ENCODE measurements at places on chromosomes 4 and X.

- no peak for DNase-seq
These were observed 54.1 kb downstream of the PHF8 start for GRCh38 chrX:53990171-53990570.

- DNase-seq = no peak
These were observed at the start of gene STAP1 for GRCh38 chr4:67558493-67558892. Gene STAP1, plus strand, starts transcription at chr4:67558727. Its CDS starts 83 bp downstream, at chr4:67558810.

DNA sequence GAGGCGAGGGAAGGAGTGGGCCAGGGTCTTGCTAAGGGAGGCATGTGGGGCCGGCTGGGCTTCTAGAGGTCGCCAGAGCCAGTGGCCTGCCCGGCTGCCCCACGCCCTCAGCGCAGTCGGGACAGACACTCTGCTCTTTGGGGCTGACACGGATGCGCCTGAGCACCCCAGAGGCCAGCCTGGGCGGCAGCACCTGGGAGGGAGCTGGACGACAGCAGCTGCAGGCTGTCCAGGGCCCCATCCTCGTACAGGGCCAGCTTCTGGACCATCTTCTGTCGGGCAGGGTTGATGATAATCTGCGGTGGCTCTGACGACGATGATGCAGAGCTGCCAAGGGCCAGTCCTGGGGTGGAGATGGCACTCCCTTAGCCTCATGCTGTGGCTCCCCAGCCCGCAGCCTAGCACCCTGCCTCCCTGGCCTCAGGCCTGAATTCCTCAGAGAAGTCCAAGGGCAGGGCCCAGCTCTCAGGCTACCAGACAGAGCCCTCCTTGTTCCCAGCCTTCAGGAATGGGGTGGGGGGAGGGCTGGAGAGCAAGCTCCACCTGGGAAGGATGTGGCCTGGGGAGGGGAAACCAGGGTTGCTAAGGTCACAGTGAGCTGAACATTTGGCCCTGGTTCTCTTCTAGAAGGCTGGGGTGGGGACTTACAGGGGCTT lies 7.2 kb downstream of the IRAK1 start:
- DNase-seq = no peak

DNA sequence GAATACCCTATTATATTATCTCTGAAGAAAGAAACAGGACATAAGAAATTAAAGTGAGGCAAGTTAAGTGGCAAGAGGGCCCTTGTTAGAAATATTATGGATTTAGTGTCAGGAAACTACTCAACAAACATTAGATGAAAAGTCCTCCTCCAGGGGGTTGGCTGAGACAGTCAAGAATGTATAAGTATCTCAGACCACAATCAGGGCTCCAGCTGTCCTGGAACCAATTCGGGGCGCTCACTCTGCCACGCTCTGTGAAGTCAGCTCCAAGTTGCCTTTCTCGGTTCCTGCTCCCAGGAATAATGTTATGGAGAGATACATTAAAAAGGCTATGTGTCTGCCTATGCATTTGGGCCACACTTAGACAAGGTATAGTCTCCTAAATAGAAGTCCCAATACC lies 73.3 kb downstream of the RASGEF1B start:
- no peak for DNase-seq

GRCh38 chr4:71120831-71121524 lies 127.5 kb downstream of the DCK start:
- no peak for DNase-seq

GRCh38 chrX:40171513-40172400 lies 74.0 kb upstream of the BCOR start:
- peak; percentile 80 for DNase-seq

DNA sequence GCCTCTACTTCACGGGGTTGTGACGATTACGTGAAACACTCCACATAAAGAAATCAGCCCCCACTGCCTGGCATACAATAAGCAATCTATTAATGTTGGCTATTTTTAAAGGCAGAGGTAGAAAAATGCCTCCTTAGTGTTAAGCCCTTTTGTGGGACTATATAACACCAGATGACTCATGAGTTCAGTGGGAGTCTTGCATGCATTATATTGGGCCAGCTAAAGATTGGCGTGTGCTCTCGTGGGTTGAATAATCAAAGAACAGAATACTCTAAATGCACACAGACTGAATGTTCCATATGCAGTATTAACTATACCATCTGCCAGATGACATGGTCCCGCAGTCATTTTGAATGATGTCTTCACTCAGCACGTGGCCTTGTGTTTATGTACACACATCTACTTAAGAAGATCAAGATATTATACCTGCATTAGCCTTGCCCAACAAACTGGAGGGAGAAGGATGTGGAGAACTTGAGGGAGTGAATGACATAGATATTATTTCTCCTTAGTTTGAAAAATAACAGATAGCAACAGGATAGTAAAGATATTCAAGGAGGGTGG lies 85.0 kb upstream of the MYOZ2 start:
- no peak for DNase-seq

DNA sequence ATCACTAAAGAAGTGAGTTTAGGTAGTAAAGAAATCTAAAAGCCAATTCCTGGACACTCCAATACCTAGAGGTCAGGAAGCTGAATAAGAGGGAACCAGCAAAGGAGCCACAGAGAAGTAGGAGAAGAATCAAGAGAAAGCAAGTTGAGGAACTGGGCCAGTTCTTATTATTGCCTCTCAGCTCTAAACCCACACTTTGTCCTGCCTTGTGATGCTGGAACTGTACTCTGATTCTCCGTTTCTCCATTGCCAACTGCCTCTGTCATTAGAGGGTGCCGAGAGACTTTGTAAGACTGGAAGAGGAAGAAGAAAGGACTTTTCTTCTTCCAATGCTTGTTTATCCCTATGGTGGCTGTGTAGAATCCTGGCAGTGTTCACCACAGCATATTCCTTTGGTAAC lies 38.6 kb downstream of the NSUN7 start:
- no peak for DNase-seq

- no peak for DNase-seq
These were observed 67.5 kb downstream of the TECRL start for GRCh38 chr4:64341711-64342110.

- no peak for DNase-seq
These were observed 20.3 kb downstream of the PLRG1 start for GRCh38 chr4:154529728-154530519.

- DNase-seq = no peak
These were observed 53.9 kb downstream of the IRF2 start for GRCh38 chr4:184420402-184420801.

DNA sequence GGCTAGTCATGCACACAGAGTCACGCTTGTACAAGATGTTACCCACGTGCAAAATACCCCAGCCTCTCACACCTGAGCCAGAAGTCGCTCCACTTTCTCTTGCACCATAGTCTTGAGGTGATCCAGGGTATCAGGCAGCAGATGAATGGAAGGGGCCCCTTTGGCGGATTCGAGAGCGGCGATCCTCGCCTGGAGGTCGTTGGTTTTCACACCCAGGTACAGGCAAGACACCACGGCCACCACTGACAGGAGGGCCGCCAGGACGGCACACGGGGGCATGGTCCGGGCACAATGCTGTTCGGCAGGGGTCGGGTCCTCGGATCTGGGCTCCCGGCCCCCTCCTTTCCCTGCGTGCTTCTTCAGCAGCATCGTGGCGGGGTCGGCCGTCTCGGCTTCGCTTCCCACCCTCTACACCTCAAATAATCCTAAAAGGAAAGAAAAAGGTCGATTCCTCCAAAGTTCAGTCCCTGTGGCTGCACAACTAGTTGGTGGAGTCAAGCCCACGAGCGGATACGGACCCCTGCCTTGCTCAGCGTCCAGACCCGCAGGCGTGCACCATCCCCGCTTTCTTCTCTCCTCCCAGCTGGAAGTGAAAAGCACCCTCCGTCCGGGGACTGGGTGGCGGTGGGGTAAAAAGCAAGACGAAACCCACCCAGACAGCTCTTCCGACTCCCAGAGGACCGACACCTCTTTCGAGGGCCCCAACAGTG lies 652 bp downstream of the COL25A1 start:
- DNase-seq = peak; percentile 57

DNA sequence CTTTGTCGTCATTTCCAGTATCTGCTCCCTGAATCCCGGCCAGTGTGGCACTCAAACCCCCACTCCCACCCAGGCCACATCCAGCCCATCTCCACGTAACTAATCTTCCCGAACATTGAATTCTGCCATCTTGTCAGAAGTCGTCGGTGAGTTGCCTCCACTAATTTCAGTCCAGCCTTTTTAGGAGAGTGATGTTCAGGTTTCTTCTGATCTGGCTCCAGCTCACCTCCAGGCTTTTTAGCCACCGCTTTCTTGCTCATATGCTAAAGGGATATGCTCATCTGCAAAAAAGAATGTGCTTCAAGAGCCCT lies 1.3 kb downstream of the TMEM165 start:
- DNase-seq = no peak

DNA sequence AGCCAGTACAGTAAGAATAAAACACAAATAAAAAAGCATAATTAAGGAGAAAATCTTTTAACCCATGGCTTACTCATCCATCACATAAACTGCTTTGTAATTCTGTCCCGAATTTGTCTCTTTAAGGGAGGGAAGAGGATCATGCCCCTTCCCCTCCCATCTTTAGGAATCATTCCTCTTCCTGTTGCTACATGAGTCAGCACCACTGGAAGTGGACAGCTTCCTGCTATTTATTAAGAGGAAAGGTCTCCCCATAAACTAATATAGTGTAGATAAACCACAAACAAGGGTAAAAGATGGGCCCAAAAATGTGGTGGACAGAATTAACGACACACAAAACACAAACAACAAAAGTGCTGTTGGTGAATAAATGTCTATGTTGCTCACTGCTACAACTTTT lies 75.8 kb downstream of the PPP3CA start:
- DNase-seq = no peak

- no peak for DNase-seq
These were observed 153.1 kb downstream of the GC start for GRCh38 chr4:71630803-71631202.

DNA sequence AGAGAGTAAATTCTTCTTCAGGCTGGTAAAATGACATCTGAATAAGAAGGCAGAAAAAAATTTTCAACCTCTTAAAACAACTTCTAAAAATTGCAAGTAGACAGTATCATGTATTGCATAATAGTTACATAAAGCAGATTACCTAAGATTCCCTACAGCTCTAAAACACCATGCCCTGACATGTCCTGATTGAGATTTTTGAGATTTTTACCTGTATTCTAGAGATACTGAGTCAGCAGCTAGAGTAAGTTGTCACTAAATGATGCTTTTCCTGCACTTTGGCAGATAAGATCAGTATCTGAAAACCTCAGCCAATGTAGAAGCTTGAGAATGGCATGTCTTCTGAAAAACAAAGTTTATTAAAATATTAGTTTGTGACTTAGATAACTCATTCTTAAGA lies 713.6 kb downstream of the CCSER1 start:
- no peak for DNase-seq

DNA sequence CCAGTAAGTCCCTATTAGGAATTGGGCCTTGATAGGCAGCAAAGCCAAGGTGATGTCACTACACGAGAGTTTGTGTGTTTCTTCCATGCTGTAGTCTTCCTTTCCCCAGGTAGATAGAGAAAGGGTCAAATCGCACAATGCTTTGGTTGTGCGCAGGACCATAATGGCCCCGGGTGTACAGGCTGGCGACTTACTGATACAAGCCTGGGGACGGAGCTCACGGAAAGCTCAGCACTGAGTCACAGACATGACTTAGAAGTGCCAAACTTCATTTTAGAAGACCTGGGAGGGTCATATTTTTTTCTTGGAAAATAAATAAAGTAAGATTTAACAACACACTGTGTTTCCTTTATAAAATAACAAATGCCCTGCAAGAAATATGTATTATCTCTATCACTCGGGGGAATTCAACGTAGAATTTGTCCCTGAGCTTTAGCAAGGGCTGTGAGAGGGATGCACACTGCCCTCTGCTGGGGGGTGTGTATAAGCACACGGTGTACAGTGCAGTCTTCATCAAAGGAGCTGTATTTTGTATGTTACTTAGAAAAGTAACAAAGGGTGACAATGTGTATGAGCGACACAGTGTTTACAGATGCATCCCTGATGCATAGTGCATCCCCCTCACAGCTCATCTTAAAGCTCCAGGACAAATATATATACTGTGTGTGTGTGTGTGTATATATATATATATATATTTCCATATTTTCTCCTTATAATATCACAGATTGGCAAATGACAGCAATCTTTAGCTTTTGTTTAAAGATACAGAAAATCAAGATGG lies 254.5 kb upstream of the VEGFC start:
- peak; percentile 68 for DNase-seq

- DNase-seq = no peak
These were observed 11.8 kb downstream of the SEC24D start for GRCh38 chr4:118824141-118824540.

DNA sequence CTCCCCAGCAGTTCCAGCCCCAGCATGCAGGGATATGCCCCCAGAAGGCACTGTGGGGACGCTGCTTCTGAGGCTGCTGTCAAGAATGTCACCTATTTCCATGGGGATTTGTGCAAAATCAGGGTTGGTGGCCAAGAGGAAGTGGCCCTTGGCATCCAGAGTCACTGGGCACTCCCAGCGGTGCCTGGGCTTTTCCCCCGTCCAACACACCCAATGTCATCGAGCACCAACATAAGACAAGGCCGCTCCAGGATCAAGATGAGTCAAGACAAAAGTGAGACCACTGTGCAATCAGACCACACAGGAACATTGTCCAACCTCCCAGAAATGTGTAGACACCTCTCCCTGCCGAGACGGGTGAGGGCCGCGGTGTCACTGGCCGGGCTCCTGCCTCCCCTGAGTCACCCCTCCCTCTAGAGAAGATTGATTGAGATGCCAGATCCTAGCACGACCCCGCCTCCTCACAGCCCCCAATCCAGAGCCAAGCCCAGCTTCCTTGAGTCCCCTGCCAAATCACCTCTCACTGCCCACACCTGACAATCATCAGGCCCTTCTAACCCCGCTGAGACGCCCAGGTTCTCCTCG lies 194.3 kb downstream of the AFAP1 start:
- DNase-seq = no peak

GRCh38 chr4:7904952-7905915 lies 34.4 kb downstream of the AFAP1 start:
- no peak for DNase-seq

DNA sequence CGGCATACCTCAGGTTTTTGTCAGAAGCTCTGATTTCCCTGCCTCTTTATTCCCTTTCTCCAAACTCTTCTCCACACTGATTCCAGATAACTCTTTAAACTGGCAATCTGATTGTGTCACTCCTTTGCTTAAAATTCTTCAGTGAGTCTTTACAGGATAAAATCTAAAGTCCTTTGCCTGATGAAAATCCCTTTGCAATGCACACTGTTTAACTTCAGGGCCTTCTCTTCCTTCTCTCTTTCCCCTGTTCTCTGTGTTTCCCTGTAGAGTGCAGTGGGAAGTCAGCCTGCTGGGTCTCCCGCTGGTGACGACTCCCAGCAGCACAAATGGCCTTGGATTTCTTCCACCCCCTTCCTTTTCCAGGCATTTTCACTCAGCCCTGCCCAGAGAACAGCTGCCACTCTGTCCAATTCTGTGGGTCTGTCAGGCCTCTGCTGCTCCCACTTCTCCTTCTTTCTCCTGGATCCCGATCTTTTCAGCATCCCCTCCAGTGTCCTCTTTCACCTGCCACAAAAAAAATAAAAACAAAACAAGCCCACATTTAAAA lies 189.9 kb upstream of the NWD2 start:
- no peak for DNase-seq

Data from activated CD8-positive, alpha-beta memory T cell treated with anti-CD3 and anti-CD28 coated beads for 24 hours (primary cell).